ENCODE measurements at places on chromosomes 1 and 21.

DNA sequence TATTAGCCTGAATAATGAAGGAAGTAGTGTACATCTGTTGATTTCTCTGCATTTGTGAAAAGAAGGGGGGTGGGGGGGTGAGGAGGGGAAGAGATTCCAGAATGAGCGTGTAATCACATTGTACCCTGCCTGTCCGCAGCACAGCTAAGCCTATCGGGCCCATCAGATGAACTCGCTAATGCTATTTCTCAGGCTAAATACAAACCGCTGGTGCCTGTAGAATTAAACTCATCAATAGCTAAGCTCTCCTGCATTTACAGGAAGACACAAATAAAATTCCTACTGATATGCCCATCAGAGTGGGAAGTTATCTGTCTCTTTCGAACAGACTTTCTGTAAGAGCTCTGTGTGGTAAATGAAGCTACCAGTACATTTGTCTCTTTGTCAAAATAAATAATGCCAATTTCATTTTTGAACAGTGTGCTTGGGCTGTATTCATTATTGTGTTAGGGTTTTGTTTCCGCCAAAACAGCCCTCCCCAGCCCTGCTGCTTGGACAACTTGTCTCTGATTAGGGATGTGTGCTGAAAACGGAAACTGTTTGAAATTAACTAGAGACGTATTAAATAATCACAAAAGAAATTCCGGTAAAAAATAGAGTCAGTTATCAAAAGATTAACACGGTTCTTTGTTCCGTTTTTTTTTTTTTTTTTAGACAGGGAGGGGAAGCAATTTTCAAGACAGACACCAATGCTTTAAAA is 305.4 kb downstream of the TTLL7 start:
- no peak for DNase-seq

DNA sequence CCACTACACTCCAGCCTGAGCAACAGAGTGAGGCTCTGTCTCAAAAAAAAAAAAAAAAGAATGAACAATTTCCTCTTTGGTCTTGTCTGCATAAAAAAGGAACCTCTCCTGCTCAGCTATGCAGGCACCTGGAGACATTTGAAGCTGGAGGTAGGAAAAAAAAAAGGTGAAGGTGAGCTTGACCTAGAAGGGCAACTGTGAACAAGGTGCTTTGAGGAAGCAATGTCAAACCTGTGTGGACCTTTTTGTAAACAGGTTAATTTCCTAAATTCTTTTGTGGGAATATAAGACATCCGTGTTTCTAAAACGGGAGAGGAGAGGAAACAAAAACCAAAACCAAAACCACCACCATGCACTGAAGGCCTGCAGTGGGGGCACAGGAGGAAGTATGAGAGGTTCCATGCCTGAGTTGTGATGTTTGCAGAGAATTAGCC is 77.5 kb downstream of the SLC45A1 start:
- DNase-seq = no peak

DNA sequence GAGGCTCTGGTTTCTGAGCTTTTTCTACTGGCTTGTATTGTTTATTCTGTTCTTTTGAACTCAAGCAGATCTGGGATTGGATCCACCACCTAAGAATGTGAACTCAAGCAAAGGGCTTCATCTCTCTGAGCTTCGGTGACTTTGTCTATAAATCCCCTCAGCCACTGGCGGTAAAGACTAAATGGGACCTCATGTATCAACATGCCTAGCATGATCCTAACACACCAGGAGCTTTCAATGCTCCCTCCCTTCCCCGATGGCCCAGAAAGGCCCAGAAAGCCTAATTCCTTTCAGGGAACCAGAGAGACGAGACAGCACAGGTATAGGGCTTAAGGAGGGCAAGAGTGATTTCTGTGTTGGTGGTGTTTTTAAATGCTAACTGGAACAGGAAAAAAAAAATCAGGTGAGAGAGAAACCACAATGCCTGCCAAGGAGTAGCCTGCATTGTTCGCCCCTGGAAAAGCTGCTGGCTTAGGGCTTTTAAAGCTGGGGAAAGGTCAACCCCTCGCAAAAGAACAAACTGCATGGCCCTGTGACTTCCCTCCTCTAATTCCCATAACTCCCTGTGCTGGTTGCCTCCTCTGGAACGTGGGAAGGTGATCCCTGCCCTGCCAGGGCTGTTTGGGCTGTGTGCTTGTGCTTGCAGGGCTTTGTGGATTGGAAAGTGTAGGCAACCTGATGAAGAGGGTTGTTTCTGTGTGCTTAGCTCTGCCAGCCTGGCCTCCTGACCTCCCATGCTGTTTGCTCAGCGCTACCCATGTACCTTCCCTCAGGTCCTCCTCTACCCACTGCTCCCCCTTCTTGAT is 147.0 kb downstream of the PLPP3 start:
- no peak for DNase-seq

GRCh38 chr1:232477728-232478127 is 152.2 kb downstream of the SIPA1L2 start:
- DNase-seq = no peak

DNA sequence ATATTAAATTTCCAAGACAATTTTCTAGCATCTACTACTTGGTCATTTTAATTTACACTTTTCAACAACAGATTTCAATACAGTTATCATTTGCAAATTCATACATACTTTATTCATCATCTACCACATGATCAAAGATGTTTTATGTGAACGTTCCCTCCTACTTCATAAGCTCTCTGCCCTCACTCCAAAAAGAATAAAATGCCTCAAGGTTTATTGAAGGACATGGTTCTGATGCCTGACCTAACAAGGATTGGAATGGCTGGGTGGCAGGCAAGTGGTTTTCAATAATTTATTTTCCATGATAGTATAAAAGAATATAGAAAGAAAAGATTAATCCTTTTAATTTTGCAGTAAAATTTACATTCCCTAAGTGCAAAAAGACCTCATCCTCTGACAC is 5.4 kb downstream of the CDKN2C start:
- no peak for DNase-seq

DNA sequence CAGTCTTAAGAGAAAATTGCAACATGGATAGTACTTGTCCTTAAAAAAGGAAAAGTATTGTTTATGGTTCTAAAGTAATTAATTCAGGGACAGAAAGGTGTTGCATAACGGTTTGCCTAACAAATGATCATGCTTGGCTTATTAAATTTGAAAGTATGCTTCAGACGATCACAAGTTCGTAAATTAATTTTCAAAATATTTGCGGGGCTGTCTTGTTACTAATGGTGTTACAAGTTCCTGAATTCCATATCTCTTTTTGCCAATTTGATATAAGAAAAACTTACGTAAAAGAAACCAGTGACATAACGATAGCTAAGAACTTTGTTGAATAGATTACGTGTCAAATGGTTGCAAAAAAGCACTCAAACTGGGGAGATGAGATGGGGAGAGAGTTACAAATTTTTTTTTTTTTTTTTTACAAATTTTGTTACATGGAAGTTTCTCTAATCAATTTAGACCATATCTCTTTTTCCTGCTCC is 1.3 kb downstream of the AGO3 start:
- DNase-seq = no peak

GRCh38 chr21:43763901-43764523 is 12.1 kb downstream of the CSTB start:
- no peak for DNase-seq

GRCh38 chr1:22854688-22855565 is 117.7 kb downstream of the LACTBL1 start:
- no peak for DNase-seq

DNA sequence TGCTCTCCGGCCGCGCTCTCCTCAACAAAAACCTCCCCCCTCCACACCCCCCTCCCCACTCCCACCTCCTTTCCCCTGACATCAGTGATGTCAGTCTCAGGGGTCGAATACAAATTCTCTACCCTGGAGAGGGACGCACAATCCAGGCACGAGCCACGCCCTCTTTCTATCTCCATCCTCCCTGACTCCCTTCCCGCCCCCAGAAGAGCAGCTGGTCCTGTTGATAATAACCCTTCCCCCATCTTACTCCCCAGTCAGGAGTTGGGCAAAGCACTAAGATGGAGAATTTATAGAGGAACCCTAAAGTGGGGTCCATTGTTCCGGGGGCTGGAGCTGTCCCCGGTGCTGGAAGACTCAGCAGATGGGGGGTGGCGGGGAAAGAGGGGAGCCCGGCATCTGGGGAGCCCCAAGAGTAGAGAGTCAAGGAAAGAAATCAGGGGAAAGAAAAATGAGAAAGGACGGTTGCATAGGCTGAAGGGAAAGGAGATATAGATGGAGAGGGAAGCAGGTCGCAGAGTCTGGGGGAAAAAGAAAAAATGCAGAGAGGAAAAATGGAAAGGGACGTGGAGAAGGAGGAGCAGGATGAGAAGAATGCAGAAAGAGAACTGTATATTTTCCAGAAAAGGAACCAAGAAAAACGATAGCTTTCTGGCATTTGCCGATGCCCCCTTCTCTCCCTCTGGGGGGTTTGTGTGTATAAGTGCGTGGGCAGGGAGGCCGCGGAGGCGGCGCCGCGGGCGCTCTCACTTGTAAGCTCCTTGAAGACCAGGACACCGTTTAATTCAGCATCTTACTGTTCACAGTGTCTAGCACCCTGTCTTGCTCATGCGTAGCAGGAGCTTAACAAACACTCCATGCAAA is at the start of gene CELF3:
TSS of gene CELF3 (minus strand) at position 33 of the 861 bp plus-strand sequence. CDS start 783 bp downstream, outside the sequence.
- DNase-seq = no peak

Measured in CMK (cell line).